ENCODE measurements at places on chromosomes 6 and 20.

- no peak for ATAC-seq
These were observed 501.2 kb downstream of the MMUT start for GRCh38 chr6:48961781-48962415.

GRCh38 chr20:9515741-9516233 is 1.4 kb downstream of the LAMP5 start:
- no peak for ATAC-seq

GRCh38 chr6:143765422-143766184 is 77.5 kb upstream of the LTV1 start:
- no peak for ATAC-seq

DNA sequence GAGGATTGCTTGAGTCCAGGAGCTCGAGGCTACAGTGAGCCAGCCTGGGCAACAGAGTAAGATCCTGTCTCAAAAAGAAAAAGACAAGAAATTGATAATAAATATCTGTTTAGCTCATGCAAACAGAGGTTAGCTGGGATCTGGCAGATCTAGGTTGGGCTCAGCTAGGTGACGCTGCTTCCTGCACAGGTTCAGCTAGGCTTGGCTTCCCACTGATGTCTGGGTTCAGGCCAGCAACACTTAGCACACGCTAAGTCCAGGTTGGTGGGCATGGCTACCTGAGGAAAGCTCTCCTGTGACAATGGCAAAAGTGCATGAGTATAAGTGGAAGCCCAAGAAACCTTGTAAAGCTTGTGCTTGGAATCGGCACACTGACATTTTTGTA is 48.7 kb downstream of the RIN2 start:
- ATAC-seq, result no peak

- ATAC-seq, result peak; percentile 82
These were observed 42.2 kb downstream of the TBC1D7 start for GRCh38 chr6:13286181-13286580.

- ATAC-seq, result peak; percentile 65
These were observed 94.1 kb downstream of the HIVEP2 start for GRCh38 chr6:142850679-142851423.

GRCh38 chr6:2414885-2415547 is 169.6 kb upstream of the GMDS start:
- no peak for ATAC-seq

- no peak for ATAC-seq
These were observed 121.6 kb upstream of the LGSN start for GRCh38 chr6:63441266-63441956.

DNA sequence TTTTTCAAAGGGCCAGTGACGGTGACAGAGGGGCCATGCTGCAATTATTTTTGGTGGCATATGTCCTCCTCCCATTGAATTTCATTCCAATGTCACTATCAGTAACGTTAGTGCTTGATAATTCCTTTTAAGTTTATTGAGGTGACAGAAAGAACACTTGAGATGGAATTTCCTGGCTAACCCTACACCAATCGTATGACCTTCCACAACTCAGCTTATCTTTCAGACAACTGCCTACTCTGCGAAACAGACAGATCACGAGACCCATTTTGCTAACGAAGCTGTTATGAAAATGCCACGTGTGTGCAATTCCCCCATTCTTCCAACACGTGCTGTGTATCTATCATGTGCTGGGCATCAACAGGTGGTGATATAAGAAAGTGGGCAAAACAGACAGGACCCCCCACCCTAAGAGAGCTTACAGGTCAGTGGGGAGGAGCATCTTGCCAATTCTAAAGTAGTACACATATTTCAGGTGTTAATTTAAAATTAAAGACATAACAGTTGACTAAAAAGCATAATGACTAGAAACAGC is 113.0 kb downstream of the IRF4 start:
- ATAC-seq, result no peak

- no peak for ATAC-seq
These were observed 23.6 kb upstream of the SLC17A4 start for GRCh38 chr6:25730907-25731306.

Measured in stimulated activated memory B cell treated with anti-CD40 and anti-IgM and Interleukin-4, amounts not matched to agents 10 μg/mL and 1 μg/mL and 100 μg/mL, for 72 hours (primary cell).